ENCODE measurements at places on chromosomes 5 and 9.

DNA sequence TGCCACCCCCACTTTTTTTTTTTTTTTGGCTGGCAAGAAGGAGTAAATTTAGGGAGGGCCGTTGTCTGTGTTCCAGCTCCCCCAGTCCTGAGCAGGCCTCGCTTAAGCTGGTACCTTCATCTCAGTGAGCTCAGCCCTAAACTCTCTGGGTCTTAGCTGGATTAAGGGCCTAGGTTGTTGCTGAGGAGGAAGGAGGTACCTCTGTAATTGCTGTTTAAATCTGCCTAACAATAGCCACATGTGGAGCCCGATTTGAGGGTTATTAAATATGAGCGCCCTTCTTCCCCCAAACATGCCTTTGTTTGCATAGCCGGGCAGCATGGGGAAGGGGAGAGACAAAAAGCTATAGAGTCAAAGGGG, 179.0 kb upstream of the PITX1 start:
- DNase-seq = no peak

GRCh38 chr5:82894716-82895115, 182.5 kb downstream of the TMEM167A start:
- DNase-seq = no peak

- no peak for DNase-seq
These were observed 700.5 kb upstream of the CDH10 start for GRCh38 chr5:25345240-25345771.

GRCh38 chr9:113311961-113312360, 8.8 kb upstream of the RNF183 start:
- DNase-seq = no peak

- DNase-seq = no peak
These were observed 9.6 kb upstream of the CCDC171 start for GRCh38 chr9:15543047-15543813.

GRCh38 chr9:133493428-133493827, 14.5 kb upstream of the SLC2A6 start:
- DNase-seq = no peak

GRCh38 chr9:6944093-6944551, 186.3 kb downstream of the KDM4C start:
- DNase-seq = no peak

- DNase-seq = no peak
These were observed 394.2 kb downstream of the IRX2 start for GRCh38 chr5:2357309-2357708.

DNA sequence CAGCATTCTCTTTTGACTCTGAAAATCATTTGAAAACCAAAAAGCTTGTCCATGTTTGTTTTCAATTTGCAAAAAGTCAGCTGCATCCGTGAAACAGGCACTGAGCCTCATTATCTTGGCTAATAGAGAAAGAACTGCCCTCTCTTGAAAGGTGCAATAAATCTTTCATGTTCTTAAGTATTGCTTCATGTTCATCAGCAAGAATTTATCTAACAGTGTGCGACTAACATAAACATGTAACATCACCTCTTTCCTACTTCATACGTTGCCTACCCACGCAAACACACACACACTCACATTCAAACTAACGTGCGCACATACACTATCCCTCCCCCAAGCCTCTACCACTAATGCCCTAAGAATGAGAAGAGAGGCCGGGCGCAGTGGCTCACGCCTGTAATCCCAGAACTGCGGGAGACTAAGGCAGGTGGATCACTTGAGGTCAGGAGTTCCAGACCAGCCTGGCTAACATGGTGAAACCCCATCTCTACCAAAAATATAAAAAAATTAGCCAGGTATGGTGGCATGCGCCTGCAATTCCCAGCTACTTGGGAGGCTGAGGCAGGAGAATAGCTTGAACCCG, 629.7 kb upstream of the ZNF608 start:
- no peak for DNase-seq

DNA sequence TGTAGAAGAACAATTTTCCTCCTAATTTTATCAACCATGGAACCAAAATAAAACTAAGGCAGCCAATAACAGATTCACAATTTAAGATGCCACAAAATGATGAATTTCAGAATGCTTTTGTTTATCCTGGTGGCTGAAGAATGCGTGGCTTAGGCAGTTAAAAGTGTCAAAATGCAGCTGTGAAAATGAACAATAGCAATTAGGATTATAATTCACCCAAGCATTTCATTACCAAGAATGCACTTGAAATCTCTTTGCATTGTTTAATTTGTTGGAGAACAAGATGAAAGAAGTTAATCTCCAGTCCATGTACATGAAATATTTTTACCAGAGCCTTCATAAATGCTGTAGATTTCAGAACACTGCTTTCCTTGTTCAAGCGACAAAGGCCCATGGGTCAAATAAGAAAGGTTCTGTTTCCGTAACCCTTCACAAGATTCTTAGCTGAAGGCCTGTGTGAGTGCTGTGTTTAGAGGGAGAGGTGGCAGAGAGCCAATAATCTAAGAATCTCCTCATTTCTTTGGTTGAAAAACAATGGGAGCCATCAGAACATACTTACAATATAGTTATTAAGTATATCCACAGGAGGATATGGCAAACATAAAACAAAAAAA, 39.3 kb downstream of the CLINT1 start:
- DNase-seq = no peak

DNA sequence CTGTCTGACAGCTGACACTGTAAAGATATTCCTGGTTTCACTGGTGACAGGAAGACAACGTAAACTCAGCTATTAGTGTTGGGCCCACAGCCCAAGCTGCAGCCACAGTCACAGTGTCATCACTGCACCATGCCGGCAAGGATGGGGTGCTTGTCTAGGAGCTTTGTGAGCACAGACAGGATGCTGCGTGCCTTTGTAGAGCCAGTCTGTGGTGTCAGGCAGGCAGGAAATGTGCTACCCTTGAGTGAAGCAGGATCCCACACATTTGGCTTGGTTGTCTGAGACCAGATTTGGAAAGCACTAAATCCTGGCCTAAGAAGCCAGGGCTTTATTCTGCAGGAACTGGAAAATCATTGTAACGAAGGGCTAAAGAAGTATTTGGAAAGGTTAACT, 121.6 kb upstream of the ADAMTS16 start:
- DNase-seq = no peak

- DNase-seq = no peak
These were observed 180.5 kb downstream of the RFK start for GRCh38 chr9:76213751-76214150.

Measured in DMS 273 treated with DMSO at 0.1 percent for 48 hours (cell line).